ENCODE measurements at places on chromosomes 11 and 22. TPM values are rescaled to one million over a fixed set of nuclear protein-coding genes. Genes with fewer than 3 reads are reported as not detected.

DNA sequence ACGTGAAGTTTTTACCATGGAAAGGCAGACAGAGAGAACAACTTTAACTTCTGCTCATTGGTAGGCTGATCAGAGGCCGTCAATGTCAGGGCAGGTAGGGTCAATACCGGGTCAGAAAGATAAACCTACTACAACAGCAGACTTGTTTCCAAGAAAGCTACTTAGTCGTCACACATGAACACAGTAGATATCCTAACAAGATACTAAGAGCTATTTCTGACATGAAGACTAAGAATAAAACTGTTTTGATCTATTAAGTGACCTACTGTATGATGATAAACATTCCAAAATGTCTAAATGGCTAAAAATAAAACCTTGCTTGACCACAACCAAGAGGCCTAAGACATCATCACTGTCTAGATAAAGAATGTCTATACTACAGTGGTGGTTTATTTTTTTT lies 231.3 kb downstream of the CADM1 start:
- DNase-seq: no peak

ASRGL1 gene
- total RNA-seq: 3.7 TPM

LDHAL6A gene
- total RNA-seq: not detected

DNA sequence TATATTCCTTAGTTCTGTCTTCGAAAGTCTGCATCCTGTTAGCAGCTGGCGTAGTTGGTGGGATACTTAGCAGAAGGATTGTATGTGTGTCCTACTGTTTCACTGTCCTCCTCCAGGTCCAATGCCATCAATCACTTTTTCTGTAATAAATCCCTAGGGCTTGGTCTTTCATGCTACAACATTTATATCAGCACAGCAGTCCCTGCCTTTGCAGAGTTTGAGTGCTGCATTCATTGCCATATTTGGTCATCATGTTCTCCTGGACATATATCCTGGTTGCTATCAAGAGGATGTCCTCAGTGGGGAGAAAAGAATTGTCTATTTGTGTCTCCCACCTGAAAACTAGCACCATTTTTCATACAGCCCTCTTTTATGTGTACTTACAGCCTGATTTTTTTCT lies 67.0 kb downstream of the OR5AK2 start:
- no peak for DNase-seq

- DNase-seq: no peak
Measured at GRCh38 chr11:531919-532526, 3.4 kb downstream of the HRAS start.

DNA sequence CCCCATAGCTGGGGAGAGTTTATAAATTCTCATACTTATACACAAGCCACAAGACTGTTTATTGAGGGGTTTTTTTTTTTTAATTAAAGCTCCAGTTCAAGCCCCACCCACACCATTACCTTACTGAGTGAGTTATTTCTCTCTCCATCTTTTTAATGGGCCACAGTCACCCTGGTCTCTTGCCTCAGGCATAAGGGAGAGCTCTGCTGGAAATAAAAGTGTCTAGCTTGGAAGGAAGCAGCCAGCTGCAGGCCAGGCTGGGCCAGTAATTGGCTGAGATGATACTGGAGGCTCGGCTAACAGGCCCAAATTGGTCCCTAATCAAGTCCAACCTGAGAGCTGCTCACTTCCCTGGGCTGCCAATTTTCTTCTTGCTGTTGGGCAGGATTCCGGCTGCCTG lies 174.1 kb downstream of the INSC start:
- DNase-seq: no peak

DNA sequence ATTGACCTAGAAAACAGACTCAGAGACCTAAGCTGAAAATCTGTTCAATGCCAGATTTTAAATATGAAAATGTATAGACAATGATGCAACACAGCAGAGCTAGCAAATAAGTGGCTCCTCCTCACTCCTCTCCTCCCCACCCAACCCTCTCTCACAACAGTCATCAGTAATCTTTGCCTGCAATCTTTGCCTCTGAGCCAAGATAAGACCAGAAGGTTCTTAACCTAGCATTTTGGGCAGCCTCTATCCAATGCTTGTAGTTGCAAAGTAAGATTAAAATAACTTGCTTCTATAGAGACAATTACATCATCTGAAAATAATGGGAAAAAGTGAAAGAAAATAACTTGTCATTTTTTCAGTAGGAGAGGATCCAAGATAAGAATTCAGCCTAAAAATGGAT lies 117.3 kb downstream of the PARVA start:
- DNase-seq: no peak

PAMR1 gene
- not detected for total RNA-seq

DNA sequence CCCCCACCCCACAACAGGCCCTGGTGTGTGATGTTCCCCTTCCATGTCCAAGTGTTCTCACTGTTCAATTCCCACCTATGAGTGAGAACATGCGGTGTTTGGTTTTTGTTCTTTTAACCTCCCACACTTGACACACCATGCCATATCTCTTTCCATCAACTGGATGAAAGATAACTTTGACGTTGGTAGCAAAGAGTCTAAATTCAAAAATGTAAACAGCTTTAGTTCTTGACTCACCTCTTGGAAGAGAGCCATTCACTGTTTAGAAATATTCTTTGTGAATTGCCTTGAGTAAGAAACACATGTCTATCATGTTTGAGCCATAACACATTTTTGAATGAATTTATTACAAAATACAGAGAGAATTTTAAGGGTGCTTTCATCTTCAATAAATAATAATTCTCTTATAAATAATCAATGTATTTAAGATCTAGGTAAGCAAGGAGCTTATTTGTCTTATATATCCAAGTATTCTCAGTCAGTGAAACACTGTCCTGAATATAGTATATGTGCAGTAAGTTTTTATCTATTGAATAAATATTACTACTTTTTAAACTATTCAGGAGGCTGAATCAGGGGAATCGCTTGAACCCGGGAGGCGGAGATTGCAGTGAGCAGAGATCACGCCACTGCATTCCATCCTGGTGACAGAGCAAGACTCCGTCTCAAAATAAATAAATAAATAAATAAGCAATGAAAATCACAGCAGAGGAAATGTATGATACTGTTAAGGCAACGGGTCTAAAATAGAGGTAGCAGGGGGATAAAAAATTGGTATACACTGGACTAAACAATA lies 6.7 kb downstream of the CARD18 start:
- no peak for DNase-seq

DNA sequence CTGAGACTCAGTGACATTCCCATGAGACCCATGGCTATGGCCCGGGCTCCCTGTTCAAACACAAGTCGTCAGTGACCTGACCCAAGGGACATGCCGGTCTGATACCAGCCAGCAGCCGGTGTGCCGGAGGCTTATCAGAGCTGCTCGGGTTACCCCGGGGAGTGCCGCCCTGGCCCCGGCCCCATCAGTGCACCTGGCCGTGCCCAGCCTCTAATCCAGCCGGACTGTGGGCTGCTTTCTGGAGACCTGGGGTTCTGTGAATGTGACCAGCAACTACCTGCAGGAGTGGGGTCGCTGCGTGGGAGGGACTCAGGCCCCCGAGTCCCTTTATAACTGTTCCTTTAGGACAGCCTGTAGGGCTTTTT lies 52.7 kb downstream of the LINC01488 start:
- no peak for DNase-seq

DNA sequence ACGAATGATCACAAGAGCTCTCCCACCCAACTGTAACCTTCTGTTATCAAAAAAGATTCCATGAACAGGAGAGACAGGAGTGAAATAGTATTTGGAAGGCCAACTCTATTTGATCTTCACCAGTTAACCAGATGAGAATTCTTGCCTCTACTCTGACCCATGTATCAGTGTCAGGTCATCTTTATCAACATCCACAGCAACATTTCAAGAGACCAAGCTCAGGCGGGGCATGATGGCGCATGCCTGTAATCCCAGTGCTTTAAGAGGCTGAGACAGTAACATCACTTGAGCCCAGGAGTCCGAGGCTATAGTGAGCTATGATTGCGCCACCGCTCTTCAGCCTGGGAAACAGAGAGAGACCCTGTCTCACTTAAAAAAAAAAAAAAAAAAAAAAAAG lies 62.3 kb downstream of the GAB2 start:
- DNase-seq: no peak

FAM111B gene
- total RNA-seq: 42.7 TPM

DNA sequence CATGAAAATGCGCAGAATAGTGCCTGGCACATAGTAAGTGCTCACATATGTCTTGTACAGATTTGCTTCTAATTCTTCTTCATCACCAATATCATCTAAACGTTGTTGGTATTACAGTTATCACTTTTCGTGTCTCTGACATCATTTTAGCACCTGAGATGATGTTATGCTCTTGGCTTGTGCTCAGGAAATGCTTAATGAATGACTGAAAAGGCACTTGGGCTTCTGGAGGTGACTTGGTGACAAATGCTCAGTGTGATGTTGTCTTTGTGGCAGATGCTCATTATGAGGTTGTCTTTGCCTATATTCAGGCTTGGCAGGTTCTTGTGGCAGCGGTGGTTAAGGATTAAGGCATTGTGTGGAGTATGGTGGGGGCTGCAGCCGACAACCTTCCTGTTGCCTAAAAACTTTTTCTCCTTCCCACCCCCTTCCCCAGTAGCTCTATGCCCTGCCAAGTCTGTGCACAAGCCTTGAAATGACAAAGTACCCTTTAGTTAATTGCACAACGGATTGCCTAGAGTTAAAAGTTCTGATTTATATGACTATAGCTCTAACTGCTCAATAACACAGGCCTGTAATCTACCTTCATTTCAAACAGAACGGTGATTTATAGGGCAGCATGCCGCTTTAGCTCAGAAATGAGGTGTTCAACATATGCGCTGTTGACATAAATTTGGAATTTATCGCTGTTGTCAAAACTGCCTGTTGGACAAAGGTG lies 82.5 kb downstream of the ZBTB16 start:
- no peak for DNase-seq

DNA sequence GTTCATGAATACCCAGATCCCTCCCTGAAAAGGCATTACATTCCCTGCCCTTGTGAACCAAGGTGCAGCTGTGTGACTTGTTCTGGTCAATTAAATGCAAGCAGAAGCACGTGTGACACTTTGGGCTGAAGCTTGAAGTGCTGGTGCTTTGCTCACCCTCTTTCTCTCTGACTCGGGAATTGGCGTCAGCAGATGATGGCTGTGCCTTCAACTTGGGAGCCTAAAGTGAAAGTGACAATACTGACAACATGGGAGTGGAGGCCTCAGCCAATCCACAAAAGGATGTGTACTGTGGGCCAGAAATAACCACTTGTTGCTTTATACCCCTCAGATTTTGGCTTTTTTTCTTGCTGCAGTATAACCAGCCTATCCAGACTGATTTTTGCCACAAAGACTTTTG lies 148.3 kb upstream of the THY1 start:
- no peak for DNase-seq

DNA sequence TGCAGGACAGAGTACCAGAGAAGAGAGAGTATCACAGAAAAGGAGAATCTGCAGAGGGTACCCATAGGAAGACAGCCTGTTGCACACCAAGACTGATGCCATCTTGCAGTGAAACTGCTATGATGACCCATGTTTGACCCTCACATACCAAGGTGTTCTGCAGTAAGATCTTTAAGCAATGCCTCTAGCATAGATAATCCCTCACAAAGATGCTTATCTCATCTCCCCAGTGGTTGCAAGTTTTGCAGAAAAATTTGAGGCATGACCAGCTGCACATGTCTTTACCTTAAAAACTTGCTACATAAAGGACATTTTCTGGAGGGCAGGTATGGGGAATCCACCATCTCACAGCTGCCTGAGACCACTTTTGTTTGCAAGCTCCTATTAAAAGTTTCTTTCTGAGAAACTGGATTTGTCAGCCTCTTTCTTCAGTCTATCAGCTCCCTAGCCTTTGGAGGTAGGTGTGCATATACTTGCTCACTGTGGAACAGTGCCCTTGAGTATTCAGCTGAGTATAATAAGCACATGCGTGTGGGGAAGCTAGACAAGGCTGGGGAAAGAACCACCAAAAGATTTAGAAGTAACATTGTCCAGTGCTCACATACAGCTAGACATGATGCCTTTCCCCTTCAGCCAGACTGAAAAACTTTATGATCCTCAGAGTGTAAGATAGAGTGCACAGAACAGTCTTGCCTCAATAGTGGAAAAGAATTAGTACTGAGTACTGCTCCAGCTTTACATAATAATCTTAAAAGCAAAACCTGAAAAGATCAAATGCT lies 100.3 kb upstream of the TEAD1 start:
- no peak for DNase-seq

GRCh38 chr11:114019046-114019445 lies 40.5 kb upstream of the ZBTB16 start:
- DNase-seq: no peak

DNA sequence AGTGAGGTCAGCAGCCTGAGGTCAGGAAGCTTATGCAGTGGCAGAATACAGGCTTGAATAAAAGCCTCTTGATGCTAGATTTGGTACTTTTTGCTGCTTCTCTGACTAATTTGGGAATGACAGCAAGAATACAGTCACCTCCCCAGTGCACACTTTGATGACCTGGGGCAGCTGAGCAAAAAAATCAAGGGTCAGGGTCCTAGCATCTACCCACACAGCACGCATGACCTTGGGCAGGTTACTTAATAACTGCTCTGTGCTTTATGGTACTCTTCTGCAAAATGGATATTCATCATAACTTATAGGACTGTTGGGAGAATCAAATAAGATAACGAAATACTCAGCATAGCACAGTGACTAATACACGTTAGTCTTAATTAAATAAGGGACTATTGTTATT lies 344.1 kb upstream of the SYN3 start:
- no peak for DNase-seq

C11orf65 gene
- not detected for total RNA-seq

GRCh38 chr11:69384251-69385143 lies 90.5 kb downstream of the MYEOV start:
- no peak for DNase-seq

Measured in activated CD8-positive, alpha-beta memory T cell treated with anti-CD3 and anti-CD28 coated beads, Interleukin-2, amount 10 ng/mL, durations not matched to agents 7 days and 5 days (primary cell).